Cardiac fibroblast (primary cell): ENCODE measurements at places on chromosomes 16 and 17.
A peak's percentile ranks its signal among the peaks of the same experiment; 100 is the strongest.

DNA sequence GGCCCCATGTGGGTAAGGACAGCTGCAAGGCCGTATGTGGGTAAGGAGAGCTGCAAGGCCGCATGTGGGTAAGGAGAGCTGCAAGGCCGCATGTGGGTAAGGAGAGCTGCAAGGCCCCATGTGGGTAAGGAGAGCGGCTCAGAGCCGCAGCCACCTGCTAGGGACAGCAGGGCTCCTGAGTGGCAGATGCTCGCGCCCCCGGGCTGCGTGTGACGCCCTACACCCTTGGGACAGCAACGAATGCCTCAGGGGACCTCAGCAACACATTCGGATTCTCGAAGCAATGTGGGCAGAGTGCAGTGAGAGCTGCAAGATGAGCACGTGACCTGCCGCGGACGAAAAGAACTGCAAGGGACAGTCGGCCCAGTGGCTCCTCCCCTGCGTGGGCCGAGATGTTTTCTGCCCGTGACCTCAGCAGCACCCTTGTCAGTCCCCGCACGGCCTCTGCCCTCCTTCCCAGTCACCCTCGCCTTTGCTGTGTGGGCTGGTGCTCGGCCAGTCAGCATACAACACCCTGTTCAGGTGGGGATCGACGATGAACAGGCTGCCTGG is 9.6 kb upstream of the SLC38A8 start:
- no peak for DNase-seq

- peak; percentile 65 for DNase-seq
Measured at GRCh38 chr17:55023626-55024025, 55.1 kb downstream of the STXBP4 start.

- DNase-seq = no peak
Measured at GRCh38 chr17:31401456-31402254, 10.2 kb downstream of the RAB11FIP4 start.

DNA sequence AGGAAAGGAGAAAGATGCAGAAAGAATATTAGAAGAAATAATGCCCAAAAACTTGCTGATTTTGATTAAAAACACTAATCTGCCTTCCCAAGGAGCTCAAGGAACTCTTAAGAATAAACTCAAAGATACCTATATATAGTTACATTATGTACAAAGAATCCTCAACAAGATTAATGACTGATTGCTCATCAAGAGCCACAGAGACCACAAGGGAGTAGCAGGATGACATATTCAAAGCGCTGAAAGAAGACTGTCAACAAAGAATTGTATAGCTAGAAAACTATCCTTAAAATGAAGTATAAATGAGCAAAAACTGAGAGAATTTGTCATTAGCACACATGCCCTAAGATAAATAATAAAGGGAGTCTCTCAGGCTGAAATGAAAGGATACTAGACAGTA is 6.2 kb downstream of the LPCAT2 start:
- peak; percentile 37 for DNase-seq

DNA sequence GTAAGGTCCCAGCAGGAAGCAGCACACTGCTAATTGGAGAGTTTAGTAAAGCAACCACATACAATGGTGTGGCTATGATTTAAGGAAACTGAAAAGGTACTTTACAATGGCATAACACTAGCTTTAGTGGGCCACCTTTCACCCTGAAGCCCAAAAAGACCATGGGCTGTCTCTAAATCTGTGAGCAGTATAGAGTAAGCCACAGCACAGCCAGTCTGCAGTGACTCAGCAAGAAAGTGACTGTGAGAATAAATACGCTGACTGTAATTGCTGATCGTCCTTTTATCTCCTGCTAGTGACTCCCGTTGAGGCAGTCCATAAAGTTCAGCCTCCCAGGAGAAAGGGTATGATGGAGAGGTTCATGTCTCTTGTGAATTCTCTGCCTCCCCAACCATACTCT is 679.8 kb upstream of the KIF2B start:
- DNase-seq = peak; percentile 11

DNA sequence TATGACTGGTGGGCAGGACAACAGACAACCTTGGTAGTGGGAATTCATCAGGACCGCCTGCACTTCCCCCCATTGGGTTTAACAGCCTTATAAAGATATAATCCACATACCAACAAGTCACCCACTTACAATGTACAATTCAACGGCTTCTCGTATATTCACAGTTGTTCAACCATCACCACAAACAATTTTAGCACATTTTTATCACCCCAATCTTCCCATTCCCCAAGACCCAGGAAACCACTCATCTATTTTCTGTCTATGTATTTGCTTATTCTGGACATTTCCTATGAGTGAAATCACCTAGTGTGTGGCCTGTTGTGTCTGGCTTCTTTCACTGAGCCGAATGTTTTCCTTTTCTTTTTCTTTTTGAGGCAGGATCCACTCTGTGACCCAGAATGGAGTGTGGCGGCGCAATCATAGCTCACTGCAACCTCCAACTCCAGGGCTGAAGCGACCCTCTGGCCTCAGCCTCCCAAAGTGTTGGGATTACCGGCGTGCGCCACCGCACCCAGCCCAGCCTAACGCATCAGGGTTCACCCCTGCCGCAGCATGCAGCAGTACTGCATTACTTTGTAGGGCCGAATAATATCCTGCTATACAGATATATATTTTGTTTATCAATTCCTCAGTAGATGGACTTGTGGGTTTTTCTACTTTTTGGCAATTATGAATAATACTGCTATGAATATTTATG is 10.9 kb downstream of the ANKS3 start:
- no peak for DNase-seq

DNA sequence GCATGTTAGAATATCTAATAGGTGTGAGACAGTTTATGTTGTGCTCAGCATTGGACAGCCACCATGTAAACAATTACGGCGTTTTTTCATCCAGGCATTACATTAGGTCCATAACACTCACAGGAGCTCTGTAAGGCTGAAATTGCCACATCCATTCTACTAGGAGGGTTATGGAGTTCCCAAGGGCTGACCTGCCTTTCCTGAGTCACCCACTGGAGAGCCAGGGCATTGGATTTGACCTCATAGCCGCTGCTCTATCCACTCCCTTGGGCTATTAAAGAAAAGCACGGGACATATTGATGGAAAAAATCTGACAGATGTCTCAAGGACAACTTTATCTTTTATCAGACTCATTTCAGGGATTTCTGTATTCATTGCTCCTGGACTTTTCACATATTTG is 306.3 kb upstream of the HSBP1 start:
- DNase-seq = peak; percentile 2

DNA sequence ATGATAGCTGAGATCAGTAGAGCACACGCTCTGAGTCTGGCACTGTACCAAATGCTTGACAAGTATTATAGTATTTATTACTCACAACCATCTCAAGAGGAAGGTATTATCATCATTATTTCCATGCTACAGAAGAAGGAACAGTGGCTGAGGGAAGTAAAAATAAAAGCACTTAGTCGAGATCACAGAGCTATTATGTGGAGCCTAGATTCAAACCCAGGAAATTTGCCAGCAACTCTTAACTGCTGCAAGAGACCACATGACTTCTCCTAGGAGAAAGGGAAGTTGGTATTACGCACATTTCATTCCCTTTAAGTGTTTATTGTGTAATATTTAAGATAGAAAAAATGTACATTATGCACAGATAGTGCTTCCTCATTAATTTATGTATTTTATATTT is 1.0 kb upstream of the RHOT1 start:
- peak; percentile 98 for DNase-seq

GRCh38 chr17:44529864-44530263 is 26.7 kb upstream of the GPATCH8 start:
- DNase-seq = no peak

DNA sequence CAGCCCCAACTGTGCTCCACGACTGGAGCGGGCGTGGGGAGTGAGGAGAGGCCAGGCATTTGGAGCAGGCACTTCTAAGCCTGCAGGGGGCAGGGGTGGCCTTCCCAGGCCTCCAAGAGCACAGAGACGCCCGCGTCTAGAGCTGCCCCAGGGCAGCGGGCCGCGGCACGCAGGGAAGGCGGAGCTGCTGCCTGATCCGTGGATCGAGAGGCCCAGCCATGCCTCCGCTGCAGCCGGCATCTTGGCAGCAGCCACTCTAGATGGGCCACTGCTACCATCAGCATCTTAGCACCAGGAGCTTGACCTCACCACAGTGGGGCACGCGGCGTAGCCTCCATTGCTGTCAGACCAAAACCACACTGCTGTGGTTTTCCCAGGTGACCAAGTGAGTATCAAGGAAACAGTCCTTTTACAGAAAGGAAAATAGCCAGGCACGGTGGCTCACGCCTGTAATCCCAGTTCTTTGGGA is 20.4 kb upstream of the WDR45B start:
- no peak for DNase-seq

GRCh38 chr16:53668869-53669268 is 34.8 kb downstream of the RPGRIP1L start:
- DNase-seq = peak; percentile 37

DNA sequence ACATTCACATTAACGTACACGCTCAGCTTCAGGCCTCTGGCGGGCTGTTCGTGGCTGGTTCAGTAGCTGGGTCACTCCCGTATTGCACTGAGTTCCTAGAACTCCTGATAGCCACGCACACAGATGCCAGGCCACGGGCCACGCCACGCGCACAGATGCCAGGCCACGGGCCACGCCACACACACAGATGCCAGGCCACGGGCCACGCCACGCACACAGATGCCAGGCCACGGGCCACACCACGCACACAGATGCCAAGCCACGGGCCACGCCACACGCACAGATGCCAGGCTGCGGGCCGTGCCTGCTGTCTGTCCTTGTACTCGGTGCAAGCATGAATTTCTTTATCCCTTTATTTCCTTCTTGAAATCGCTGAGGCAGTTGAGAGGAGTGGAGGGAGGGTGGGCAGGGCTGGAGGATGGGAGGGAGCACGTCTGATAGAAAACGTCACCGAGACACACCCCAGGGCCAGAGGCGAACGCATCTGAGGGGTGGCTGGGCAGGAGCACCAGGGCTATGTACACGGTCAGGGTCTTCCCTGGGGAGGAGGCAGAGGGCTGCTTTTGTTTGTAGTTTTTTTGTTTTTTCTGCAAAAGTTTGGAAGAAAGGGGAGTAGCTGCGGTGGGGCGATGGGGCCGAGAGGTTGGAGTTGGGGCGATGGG is 8.6 kb upstream of the PABPN1L start:
- DNase-seq = no peak

GRCh38 chr16:66226762-66227161 is 139.7 kb upstream of the CDH5 start:
- DNase-seq = no peak

DNA sequence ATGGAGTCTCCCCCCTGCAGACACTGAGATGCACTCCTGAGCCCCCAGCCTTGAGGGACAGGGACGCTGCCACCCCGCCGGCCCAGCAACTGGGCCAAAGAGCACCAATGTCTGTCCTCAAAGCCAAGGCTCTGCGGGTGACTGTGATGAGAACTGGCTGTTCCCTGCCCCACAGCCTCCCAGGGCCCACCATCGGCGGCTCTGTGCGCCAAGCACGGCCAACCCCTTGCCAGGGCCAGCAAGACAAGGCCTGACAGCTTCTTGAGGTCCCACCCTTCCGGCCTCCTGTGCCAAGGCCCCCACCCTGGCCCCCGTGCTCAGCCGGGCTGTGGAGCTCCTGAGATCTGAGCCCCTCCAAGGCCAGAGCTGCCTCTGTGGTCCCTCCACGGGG is 34.2 kb upstream of the PABPN1L start:
- DNase-seq = no peak

DNA sequence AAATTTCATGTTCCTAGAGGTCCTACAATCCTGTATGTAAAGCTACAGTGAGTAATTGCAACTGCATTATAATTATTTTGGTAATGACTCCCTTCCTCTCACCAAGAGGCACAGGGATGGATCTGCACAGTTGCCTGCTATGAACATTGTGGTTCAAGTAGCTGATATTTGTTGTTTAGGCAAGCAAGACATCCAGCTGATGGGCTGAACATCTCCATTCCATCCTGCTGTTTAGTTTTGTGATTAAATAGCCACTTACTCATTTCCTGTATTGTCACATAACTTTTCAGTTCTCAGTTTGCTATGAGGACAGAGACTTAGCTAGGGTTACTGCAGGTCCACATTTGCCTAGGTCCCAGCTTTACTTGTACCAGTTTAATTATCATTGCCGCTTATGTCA is 181.2 kb upstream of the TBX2 start:
- DNase-seq = peak; percentile 85

DNA sequence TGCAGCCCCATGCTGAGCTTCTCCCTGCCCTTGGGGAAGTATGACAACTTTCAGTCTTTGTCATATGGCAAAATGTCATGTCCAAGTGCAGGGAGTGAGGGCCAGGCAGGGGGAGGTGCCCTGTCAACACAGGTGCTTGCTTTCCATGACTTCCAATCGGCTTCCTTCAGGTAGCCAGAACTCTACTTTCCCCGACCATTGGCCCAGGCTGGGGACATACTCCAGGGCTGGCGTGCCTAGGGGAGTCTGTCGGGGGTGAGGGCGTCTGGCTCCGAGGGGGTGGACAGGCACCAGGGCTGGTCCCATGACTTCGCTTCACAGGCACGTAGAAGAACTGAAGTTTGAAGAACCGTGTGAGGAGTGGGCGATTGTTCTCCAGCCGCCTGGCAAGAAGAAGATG is 19.8 kb upstream of the PIK3R6 start:
- no peak for DNase-seq

GRCh38 chr17:52762147-52762793 is 603.8 kb upstream of the CA10 start:
- no peak for DNase-seq

DNA sequence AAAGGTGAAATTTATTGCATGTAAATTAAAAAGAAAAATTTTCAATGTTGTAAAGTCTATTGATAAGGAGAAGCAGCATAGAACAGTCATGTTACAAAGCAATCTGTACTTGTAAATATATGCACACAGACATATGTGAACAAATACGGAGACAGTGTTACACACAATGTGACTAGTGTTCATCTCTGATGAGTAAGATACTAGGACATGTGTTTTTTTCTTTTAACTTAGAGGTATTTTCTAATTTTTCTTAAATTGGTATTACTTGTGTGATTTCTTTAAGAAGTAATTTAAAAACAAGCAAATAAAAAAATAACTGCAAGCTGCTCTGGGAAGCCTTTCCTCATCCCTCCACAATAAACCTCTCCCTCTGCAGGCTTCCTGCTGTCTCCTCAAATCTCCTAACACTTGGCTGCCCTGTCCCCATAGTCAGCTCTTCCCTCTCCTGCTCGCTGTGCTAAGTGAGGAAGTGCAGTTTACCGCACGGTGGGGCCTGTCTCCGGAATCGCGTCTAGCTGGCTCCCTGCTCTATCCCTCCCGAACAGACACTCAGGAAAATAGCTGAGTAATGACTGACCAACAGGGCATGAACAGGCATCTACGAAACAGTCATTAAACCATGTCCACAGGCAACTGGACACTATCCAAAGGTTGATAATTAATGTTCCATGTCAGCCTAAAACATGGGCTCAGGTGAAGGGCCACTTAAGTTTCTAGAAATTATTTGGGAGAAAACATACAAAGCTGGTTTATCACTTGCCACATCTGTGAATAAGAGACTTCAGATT is 35.9 kb downstream of the CMTM4 start:
- DNase-seq = peak; percentile 89

DNA sequence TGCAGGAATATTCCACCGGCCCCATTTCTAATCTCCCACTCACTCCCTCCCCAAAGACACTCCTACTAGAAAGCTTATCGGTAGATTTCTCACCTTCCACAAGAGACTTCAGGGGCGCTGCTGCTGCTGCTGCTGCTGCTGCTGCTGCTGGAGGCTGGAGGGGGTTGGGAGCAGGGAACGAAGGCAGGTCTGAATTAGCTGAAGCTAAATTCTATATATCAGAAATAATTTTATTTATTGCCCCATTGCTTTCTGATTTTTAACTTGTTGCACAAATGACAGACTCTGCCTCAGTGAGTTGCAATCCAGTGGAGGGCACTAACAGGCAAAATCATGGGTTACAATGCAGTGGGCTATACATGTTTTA is 25.8 kb upstream of the HLF start:
- DNase-seq = peak; percentile 4
